ENCODE measurements at places on chromosomes 13 and 19. TPM values are rescaled to one million over a fixed set of nuclear protein-coding genes. Genes with fewer than 3 reads are reported as not detected.

DNA sequence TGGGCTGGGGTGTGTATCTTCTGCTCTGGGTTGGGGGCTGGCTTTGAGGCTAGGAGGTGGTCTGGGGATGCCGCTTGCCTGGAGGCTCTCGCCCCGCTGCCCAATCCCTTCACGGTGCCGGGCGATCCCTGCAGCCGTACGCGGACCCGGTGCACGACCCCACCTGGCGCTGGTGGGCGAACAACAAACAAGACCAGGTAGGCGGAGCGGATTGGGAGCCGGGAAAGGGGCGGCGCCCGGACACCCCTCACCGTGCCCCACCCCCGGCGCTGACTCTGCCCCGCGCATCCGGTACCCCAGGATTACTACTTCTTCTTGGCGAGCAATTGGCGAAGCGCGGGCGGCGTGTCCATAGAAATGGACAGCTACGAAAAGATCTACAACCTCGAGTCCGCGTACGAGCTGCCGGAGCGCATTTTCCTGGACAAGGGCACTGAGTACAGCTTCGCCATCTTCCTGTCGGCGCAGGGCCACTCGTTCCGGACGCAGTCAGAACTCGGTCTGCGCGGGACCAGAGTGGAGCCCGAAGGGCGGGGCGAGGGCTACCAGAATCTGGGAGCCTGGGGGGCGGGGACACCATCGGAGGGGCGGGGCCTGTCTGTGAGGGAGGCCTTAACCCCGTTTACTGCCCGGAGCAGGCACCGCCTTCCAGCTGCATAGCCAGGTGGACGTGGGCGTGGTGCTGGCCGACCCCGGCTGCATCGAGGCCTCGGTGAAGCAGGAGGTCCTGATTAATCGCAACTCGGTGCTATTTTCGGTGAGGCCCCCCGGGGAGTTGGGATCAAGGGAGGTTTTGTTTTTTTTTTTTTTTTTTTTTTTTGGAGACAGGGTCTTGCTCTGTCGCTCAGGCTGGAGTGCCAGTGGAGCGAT lies 12.1 kb upstream of the PSMD8 start:
- DNase-seq, result peak; percentile 69

TEX101 gene
- not detected for total RNA-seq

BEST2 gene
- total RNA-seq, result not detected

OLFM4 gene
- total RNA-seq, result 0.42 TPM

PSG7 gene
- total RNA-seq, result not detected

Measured in ovary (tissue), 10 donors.